ENCODE measurements at places on chromosomes 16 and 17.

DNA sequence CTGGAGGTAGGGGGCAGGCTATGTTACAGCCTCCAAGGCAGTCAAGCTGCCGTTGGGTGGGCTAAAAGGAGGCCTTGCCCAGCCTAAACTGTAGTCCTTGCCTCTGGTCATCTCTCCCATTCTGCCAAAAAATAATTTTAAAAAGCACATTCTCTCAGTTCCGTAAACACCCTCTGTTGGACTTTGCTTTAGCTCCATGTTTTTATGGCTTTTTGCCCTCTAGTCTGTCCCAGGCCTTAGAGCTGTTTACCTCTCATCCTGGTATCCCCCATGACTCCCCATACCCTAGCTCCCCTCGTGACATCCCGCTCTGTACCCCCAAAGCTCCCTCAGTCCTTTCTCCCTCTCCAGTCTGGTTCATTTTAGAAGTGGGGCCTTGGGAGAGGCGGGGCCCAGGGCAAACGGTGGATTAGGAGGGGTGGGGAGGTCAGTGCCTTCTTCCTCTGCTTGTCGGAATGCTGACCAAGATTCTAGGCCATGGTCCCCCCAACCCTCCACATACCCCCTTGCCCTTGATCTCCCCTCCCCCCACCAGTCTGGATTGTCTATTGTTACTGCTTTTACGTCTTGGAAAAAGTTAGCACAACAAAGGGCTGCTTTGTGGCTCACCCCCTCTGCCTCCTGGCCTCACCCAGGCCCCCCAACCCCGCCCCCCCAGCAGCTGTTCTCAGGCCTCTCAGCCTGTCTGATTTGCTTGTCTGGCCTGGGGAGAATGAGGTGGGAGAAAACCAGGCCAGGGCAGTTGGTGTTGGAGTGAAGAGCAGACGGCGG lies 18.4 kb downstream of the GJD3 start:
- DNase-seq = no peak

- DNase-seq = no peak
Observed at GRCh38 chr17:16259926-16260325, 42.9 kb downstream of the PIGL start.

DNA sequence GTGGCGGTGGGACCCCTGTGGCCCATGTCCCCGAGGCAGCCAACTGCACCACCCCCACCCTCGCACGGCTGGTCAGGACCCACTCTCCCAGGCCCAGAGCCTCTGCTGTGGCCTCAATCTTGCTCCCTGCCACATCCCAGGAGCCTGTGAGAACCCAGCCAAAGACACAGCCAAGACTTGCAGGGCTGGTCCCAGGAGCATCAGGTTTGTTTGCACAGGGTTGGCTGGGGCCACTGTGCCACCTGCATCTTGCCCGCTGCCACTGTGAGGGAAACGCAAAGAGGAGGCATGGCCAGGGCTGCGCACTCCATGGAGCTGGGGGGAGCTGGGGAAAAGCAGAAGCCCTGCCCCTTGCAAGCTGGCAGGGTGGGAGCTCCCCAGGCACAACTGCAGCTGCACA lies 92.5 kb downstream of the SSH2 start:
- no peak for DNase-seq

- DNase-seq = no peak
Observed at GRCh38 chr17:78124836-78125137, 3.8 kb downstream of the TMC6 start.

DNA sequence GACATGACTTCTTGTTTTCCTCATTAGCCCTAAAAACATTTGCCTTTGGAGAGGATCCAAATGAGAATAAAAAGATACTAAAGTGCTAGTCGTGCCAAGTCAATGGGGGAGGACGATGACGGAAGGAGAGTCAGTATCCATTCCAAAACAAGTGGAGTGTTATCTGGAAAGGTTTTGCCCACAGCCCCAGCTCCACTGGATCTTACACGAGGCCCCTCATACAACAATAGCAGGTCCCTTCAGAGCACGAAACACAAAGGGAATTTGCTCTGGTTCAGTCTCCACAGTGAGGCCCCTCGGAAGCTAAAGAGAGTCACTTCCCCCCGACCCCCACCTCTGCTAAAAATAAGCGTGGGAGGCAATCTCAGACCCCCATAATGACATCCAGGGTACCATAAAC lies 496.9 kb upstream of the ZFHX3 start:
- DNase-seq = no peak

GRCh38 chr17:34375426-34375997 lies 12.5 kb upstream of the CCL1 start:
- DNase-seq = no peak

DNA sequence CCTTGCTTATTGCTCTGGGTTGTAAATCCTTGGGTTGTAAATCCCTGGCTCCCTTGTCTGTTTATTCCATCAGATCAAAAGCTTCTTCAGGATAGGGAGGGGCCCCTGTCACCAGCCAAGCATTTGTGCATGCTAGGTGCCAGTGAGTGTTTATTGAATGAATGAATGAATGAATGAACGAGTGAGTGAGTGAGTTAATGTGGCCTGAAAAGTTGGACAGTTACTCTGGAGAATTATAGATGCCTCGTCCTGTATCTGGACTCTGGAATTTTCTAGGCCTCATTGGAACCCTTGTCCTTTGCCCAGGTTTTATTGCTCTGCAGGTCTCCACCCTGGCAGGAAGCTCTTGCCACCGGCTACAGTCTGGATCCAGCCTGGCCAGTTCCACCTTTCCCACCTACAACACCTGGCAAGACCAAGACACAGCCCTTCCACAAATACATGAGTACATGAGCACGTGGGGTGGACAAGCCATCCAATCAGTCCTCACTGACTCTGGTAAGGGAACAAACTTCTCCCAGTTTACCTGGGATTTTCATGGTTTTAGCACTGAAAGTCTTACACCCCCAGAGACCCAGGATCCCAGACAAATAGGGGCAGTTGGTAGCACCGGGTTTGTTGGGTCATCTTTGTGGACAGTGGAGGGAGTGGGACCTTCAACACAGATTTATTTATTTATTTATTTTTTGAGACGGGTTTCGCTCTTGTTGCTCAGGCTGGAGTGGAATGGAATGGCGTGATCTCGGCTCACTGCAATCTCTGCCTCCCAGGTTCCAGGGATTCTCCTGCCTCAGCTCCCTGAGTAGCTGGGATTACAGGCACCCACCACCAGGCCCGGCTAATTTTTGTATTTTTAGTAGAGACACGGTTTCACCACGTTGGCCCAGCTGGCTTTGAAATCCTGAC lies 14.7 kb upstream of the CDH1 start:
- no peak for DNase-seq

GRCh38 chr16:66695935-66696668 lies 441 bp downstream of the CMTM4 start:
- no peak for DNase-seq

GRCh38 chr17:77246110-77247047 lies 105.6 kb downstream of the SEC14L1 start:
- DNase-seq = no peak

DNA sequence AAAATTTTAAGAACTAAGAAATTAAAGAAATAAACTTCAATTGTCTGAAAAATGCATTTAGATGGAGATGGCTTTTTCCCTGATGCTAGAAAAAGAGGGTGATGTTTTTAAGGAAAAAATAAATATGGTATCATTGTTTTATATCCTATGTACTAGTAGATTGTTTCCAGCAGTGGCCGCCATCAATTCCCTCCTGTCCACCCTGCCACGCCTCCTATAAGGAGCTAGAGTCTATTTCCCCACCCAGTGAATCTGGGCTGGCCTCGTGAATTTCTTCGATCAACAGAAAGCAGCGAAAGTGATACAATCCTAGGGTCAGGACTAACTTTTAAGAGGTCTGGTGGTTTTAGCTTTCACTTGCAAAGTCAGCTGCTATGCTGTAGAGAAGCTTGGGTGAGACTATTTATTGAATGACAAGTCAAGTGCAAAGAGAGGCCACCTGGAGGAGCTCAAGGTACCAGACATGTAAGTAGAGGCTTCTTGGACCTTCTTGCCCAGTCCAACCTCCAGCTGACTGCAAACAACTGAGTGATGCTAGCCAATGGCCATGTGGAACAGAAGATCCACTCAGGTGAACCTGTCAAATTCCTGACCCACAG lies 80.9 kb upstream of the MTMR4 start:
- DNase-seq = no peak

DNA sequence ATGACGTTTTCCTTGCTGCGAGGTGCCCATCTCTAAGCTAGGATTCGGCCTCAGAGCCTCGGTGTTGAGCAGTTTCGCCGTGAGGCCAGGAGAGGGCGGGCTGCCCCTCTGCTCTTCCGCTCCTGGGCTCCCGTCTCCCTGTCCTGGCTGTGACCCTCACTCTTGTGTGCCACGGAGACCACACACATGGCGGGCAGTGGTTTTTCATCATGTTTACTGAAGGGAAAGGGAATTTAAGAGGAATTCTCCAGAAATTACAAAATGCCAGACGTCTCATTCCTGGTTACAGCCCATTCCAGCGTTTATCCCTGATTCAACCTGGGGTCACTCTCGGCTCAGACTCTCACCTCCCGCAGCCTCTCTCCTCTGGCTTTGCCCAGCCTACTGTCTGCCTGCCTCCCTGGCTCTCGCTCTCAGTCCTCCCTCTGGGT lies 96.8 kb upstream of the ELAC2 start:
- DNase-seq = no peak

DNA sequence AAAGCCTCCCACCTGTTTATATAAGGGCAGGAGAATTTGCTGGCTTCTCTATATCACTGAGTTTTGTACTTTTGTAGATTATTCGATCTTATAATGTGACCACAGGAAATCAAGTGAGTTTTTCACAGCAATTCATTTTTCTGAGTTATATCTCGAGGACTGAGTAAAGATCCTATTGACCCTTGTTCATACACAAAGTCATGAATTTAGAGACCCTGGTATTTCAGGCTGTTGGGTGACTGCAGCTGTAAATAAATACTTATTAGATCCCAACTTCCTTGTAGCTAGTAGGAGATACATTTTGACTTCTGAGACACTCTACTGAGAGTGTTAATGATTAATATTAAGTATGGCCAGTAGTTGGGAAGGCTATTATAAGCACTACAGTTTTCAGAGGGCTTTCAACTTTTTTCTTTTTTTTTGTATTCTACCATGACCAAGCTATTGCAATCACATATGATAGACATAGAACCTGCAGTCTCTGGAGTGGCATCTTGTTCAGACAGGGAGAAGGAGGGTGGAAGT lies 3.2 kb upstream of the KRT20 start:
- DNase-seq = no peak

GRCh38 chr16:30736995-30737793 lies 11.0 kb upstream of the PHKG2 start:
- DNase-seq = no peak

GRCh38 chr17:81453076-81453475 lies 57.8 kb downstream of the BAHCC1 start:
- DNase-seq = no peak

GRCh38 chr16:48075398-48075797 lies 80.4 kb downstream of the ABCC12 start:
- no peak for DNase-seq

GRCh38 chr16:57993897-57994296 lies 6.6 kb downstream of the ZNF319 start:
- no peak for DNase-seq

GRCh38 chr17:65041518-65041917 lies 15.0 kb downstream of the GNA13 start:
- DNase-seq = no peak

- DNase-seq = no peak
Observed at GRCh38 chr17:79843474-79843815, 4.2 kb upstream of the CBX4 start.

DNA sequence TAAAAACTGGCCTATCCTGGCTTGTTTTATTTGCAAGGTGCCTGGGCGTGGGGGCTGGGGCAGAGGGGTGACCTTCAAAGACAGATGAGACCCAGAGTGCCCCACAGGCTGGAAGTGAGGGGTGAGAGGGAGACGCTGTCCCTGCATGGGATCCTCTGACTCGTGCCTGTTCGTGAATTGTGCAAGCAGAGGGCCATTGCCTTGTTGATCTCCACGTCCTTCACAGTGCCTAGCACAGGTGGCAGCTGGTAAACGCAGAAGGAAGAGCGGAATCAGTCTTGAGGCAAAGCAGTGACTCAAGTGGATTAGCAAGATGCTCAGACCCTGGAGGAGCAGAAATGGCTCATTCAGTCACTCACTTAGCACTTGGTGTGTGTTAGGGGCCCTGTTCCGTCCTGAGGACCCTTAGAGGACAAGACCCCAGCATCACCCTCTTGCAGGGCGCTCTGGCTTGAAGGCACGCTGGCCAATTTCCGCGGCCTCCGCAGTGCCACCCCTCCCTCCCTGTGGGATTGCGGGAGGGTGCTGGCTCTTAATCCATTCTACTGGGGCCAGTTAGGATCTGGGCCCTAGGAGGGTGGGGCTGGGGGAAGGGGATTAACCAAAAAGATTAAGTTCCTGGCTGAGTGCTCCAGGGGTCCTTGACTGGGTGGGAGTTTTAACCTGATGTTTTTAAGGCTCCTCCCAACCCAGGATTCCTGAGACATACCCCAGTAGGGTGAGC lies 151.2 kb downstream of the CCDC182 start:
- no peak for DNase-seq

- peak; percentile 83 for DNase-seq
Observed at GRCh38 chr17:63838631-63839171, 3.8 kb downstream of the SMARCD2 start.

DNA sequence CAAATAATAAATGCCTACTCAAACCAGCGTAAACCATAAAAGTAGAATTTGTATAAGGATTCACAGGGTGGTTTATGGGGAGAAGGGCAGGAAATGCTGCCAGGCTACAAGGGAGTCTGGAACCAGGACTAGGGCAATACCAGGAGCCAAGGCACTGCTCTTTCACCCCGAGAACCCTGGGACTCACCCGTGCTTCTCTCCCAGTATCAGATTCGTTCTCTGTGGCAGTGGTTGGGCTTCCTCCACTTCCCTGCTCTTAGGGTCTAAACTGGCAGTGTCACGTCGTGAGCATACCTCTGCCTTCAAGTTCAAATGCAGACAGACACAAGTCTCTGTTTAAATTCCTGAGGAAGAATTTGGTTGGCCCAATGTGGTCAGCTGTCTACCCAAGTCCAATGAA lies 49.3 kb downstream of the PRKCA start:
- DNase-seq = no peak

GRCh38 chr16:79751471-79752184 lies 151.1 kb upstream of the MAF start:
- no peak for DNase-seq

- peak; percentile 79 for DNase-seq
Observed at GRCh38 chr17:78112518-78113471, 15.8 kb downstream of the TMC6 start.

DNA sequence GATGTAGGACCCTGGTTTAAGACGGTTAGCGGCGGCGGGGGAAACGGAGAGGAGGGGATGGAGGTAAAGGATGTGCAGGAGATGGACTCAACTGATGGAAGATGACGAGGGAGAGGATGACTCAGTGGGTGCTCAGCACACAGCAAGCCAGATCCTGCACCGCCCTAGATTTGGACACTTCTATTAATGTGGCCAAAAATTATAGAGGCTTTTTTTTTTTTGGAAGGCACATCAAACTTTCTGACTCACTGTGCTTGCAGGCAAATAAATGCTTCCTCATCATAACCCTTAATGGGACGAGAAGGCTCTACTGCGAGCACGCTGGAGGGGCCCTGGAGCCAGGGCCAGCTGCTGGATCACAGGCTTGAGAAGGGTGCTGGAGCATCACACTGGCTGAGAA lies 36.0 kb downstream of the RTN4RL1 start:
- no peak for DNase-seq

GRCh38 chr17:70208825-70209555 lies 39.7 kb downstream of the KCNJ2 start:
- no peak for DNase-seq

- DNase-seq = no peak
Observed at GRCh38 chr16:1494711-1495110, 1.6 kb downstream of the TELO2 start.

Data from caudate nucleus (tissue), 63 donors.